Skin of body (tissue), 3 donors: ENCODE measurements at places on chromosomes 12 and 14.

GRCh38 chr14:94823556-94824341 lies 53.8 kb upstream of the GSC start:
- DNase-seq, result no peak

DNA sequence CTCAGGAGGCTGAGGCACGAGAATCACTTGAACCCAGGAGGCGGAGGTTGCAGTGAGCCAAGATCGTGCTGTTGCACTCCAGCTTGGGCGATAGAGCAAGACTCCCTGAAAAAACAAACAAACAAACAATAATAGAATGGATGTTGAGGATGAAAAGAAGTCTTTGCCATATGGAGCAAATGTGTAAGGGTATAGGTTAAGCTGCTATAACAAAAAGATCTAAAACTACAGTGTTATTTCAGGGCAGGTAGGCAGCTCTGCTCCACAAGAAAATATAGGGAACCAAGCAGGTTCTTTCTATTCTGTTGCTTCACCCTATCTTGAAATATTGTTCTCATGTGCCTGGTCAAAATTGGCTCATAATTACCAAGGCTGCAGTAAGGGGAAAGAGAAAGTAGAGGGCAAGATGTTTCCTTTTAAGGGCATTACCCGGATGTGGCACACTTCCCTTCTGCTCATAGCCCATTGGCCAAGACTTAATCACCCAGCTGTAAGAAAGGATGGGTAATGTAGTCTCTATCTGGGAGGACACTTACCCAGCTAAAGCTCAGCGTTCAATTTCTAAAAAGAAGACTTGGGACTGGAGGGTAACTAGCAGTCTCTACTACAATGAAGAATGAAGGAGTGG lies 23.5 kb downstream of the SDSL start:
- DNase-seq, result no peak

GRCh38 chr12:49471557-49471956 lies 67.3 kb upstream of the KCNH3 start:
- no peak for DNase-seq

- no peak for DNase-seq
Observed at GRCh38 chr12:6936636-6937480, 6.8 kb upstream of the RNU7-1 start.

- no peak for DNase-seq
Observed at GRCh38 chr12:3795492-3796133, 42.7 kb upstream of the CRACR2A start.

DNA sequence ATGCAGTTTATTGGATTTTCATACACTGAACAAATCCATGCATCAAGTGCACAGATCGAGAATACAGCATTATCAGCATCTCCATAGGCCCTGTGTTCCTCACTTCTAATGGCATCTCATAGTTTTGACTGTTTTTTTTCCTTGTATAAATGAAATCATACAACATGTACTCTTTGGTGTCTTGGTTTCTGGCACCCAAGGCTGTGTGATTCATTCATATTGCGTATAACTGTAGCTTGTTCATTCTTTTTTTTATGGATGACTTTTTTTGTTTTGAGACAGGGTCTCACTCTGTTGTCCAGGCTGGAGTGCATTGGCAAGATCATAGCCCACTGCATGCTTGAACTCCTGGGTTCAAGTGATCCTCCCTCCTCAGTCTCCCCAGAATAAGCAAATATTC lies 14.3 kb downstream of the RASSF8 start:
- DNase-seq, result no peak

GRCh38 chr14:96269359-96269710 lies 13.3 kb downstream of the BDKRB1 start:
- no peak for DNase-seq

DNA sequence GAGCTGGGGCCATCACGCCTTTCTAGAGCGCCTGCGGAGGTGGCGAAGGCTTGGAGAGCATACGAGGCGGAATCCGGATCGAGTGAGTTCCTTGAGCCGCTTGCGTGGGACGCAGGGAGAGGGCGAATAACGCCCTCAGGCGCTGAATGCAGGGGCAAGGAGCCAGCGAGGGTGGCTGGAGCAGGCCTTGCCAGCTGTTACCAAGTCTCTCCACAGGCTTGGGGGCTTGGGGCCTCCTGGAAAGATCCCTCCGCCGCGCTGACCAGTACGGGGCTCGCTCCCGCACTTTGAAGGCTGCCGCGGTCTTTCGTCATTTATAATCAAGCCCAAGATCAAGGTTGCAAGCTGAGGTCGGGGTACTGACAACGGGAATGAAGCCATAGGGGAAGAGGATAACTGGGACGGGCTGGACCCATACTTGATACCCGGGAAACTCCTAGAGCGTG lies 1.2 kb downstream of the FLRT2 start:
- DNase-seq, result peak; percentile 68

DNA sequence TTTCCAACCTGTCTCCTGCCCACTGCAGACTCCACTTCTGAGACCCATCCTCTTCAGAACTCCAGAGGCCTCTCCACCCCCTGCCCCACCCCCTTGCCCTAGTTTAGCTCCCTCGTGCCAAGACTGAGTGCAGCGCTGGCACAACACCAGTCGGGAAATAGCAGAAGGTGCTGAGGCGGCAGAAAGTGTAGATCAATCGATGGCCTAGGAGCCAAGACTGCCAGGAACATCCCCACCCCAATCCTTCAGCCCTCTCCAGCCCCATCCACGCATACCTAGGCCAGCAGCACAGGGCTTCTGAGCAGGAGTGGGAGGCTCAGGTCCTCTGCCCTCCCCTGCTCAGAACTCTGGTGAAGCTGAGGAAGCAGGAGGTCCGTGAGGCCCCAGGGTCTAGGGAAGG lies 1.1 kb downstream of the CPNE6 start:
- no peak for DNase-seq

DNA sequence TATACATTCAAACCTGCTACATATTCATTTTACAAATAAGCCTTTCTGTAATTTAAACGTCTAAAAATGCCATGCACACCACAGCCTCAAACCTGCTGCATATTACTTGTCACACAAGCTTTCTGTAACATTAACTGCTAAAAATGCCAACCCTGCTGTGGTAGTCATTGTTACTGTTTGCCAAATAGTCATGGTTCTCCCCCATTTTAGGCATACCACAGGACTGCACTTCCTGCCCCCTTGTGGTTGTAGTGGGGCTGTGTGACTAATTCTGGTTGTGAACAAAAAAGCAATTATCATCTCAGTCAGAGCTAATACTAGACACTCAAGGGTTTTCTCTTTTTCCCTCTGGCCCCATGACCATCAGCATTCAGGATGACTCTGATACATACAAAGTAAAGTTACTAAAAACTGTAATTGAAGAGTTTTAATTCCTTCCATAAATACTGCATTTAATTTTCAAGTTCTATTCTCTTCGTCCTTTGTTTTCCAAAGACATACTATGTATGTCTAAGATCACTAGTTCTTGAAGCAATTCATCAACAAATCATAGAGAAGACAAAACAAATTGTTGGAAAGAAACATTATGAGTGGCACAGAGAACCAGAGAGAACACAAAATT lies 5.7 kb upstream of the SLC35F4 start:
- DNase-seq, result no peak

- no peak for DNase-seq
Observed at GRCh38 chr14:64217834-64218233, 76.3 kb downstream of the ESR2 start.

GRCh38 chr14:68932686-68933085 lies 46.4 kb downstream of the ACTN1 start:
- no peak for DNase-seq
